A549 treated with Hydrocortisone at 1 μM for 4 hours (cell line): ENCODE measurements at places on chromosomes 12 and 14. TPM values are rescaled to one million over a fixed set of nuclear protein-coding genes. Genes with fewer than 3 reads are reported as not detected.

Gene LMNTD1
- not detected in 5 replicates for total RNA-seq

Gene TFCP2
- total RNA-seq: 16.2 to 21.9 TPM (median 19.0 TPM) in 5 replicates

Gene ARPC3
- total RNA-seq: 451 to 688 TPM (median 470 TPM) in 5 replicates

Gene FOXG1
- total RNA-seq: 0.13 to 0.22 TPM (median 0.18 TPM) in 5 replicates
